ENCODE measurements at places on chromosomes 13 and 19.

DNA sequence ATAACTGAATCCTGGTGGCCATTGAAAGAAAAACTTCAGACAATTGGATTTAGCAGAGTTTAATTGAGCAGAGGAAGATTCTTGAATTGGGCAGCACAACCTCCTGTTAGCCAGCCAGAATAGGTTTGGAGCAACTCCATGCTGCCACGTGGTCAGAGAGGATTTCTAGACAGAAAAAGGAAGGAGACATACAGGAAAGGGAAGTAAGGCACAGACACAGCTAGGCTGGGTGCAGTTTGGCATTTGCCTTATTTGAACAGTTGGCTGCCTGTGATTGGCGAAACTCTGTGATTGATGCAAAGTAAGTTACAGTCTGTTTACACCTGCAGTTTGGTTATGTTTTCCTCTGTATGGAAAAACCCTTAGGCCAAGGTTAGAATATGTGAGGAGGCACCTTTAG, 85.8 kb upstream of the SPATA13 start:
- DNase-seq = no peak

DNA sequence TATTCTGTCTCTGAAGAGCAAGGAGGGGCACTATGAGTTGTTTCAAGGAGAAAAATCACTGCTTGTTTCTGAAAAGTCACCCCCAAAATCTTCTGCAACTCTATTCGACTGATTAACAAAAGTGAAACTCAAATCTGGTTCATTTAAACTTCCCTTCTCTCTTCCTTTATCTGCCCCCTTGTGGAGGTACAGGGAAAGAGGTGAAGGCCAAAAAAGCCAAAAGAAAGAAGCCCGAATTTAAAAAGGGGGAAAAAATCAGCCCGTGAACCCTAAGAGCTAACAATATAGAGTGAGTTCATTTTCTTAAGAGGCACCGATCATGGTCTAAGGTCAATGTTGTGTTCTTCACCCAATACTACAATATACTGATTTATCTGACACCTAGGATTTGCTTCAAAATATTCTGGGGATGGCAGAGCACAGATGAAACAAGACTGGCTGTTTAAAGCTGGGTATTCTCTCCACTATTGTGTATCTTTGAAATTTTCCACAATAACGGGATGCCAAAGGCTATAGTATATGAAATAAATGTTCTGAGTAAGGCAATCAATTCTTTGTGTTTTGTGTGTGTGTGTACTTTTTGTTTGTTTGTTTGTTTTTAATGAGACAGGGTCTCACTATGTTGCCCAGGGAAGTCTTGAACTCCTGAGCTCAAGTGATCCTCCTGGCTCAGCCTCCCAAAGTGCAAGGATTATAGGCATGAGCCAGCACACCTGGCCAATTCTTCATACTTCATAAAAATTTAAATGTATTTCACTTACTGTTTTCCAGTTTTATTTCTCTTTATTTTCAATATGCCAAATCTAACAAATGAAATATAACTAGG, 55.0 kb upstream of the EEF1AKMT1 start:
- no peak for DNase-seq

DNA sequence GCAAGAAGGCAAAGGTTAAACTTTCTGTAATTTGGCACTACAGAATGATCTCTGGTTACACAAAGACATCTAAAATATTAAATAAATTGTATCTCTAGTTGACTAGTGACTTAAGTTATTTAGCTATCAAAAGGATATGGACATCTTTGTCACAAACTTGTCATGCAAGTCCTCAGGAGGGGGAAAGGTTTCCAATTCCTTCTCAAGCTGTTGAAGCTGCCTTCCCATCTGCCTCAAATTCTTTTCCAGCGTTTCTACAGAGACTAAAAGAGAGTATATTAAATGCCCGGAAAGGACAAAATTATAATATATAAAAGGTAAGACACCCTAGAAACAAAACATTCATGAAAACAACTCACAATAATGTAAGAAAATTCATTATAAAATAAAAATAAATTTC, 324.5 kb downstream of the DIAPH3 start:
- no peak for DNase-seq

DNA sequence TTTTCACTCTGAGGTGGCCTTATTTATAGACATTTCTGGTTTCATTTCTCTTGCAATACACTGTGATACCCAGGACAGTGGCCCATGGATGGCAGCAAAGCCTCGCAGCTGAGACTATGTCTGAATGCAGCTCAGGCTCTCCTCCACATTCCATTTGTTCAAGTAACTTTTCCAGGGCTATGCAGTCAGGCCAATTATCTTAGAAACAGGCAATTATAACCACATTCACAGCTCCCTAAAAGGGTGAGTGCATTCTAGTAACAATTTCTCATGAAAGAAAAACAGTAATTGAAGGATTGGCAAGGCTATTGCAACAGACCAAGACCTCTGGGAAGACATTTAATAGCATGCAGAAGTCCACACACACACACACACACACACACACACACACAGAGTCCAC, 264.0 kb downstream of the TBC1D4 start:
- no peak for DNase-seq

DNA sequence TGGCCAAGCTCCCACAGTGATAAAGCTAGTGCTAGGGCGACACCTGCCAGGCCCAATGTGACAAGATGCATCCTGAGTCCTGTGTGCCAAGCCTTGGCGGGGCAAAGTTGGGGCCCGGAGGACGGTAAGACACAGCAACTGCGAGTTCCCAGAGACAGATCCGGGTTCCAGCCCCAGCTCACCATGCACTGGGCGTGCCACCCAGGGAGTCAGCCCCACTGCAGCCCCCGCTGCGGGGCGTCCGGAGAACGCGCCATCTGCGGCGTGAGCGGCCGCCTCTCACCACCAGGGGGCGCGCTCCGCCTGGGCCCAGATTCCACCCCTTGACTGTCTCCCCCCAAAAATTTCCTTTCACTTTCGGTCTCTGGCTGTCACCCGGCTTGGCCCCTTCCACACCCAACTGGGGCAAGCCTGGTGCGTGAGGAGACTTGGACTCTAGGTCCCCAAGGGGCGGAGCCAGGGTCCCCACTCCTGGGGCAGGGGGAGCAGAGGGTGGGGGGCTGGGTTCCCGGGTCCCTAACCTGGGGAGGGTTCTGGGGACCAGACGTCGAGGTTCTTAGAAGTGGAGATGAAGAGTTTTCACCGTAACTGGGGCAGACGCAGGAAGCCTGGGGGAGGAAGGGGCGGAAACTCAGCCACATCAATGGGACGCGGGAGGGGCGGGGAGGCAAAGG, at the start of gene FLT3LG:
Gene FLT3LG (plus strand): TSS at position 348 of the 674 bp plus-strand sequence. CDS start 425 bp downstream, outside the sequence.
- DNase-seq = peak; percentile 86

DNA sequence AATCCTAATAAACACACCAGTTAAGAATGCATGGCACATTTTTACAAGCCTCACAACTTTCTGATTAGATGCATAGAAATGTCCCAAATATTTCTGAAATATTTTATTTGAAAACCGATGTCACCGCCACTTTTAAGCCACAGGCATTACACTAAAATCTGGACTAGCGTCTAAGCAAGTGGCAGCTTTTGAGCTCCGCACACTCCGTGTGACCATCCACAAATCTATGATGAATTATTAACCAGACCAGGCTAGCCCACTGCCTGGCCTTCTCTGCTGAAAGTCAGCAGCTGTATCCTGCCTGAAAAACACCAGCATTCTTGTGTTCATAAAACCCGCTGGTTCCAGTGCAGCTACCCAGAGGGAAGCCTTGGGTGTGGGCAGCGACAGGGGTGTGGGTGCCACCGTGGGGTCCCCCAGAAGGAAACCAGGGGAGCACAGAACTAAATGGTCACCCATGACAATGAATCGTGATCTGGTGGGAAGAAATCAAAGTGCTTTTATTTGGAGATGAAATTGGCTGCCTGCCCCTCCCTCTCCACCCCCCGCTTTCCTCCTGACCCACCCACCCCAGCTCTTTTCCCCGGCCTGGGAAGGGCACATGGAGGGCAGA, 13.8 kb downstream of the RASA3 start:
- DNase-seq = no peak

GRCh38 chr13:81916461-81916860, 1575.5 kb upstream of the SPRY2 start:
- no peak for DNase-seq
